B cell (primary cell): ENCODE measurements at places on chromosomes 11 and 22. TPM values are rescaled to one million over a fixed set of nuclear protein-coding genes. Genes with fewer than 3 reads are reported as not detected.

ACTN3 gene
- 0.22 and 0.26 TPM in 2 replicates for polyA plus RNA-seq

C11orf86 gene
- polyA plus RNA-seq = not detected in 2 replicates

FAT3 gene
- not detected in 2 replicates for polyA plus RNA-seq

APOA4 gene
- not detected in 2 replicates for polyA plus RNA-seq

SPI1 gene
- polyA plus RNA-seq = 119 and 156 TPM in 2 replicates

KCNQ1OT1 gene
- 0.03 and 0.06 TPM in 2 replicates for polyA plus RNA-seq

SLC6A5 gene
- not detected in 2 replicates for polyA plus RNA-seq

PPFIBP2 gene
- polyA plus RNA-seq = 22.3 and 23.7 TPM in 2 replicates

NAALAD2 gene
- not detected in 2 replicates for polyA plus RNA-seq

OR8G5 gene
- not detected in 2 replicates for polyA plus RNA-seq

SHISA8 gene
- 5.1 and 22.4 TPM in 2 replicates for polyA plus RNA-seq

TP53AIP1 gene
- 0.04 and 0.17 TPM in 2 replicates for polyA plus RNA-seq

SAAL1 gene
- polyA plus RNA-seq = 12.8 and 26.3 TPM in 2 replicates

MRPL49 gene
- polyA plus RNA-seq = 39.6 and 46.8 TPM in 2 replicates

RAG1 gene
- polyA plus RNA-seq = 0.06 and 0.07 TPM in 2 replicates

CNIH2 gene
- polyA plus RNA-seq = 0.92 and 2.6 TPM in 2 replicates

SLC22A6 gene
- not detected in 2 replicates for polyA plus RNA-seq

CHRM1 gene
- polyA plus RNA-seq = not detected in 2 replicates

MS4A3 gene
- polyA plus RNA-seq = not detected in 2 replicates

UCP3 gene
- 6.3 and 8.9 TPM in 2 replicates for polyA plus RNA-seq

IFITM1 gene
- 70.6 and 83.7 TPM in 2 replicates for polyA plus RNA-seq

B3GAT1 gene
- 0.06 and 0.14 TPM in 2 replicates for polyA plus RNA-seq

SLC22A12 gene
- polyA plus RNA-seq = not detected in 2 replicates

LINC01488 gene
- polyA plus RNA-seq = not detected in 2 replicates

SRRD gene
- polyA plus RNA-seq = 6.2 and 7.8 TPM in 2 replicates

OR51E2 gene
- not detected in 2 replicates for polyA plus RNA-seq

C11orf87 gene
- polyA plus RNA-seq = not detected in 2 replicates

ART1 gene
- polyA plus RNA-seq = not detected in 2 replicates

TEX54 gene
- not detected in 2 replicates for polyA plus RNA-seq

OVCH2 gene
- polyA plus RNA-seq = not detected in 2 replicates
